Midbrain (tissue), 1 donor: ENCODE measurements at places on chromosomes 6 and 20.

DNA sequence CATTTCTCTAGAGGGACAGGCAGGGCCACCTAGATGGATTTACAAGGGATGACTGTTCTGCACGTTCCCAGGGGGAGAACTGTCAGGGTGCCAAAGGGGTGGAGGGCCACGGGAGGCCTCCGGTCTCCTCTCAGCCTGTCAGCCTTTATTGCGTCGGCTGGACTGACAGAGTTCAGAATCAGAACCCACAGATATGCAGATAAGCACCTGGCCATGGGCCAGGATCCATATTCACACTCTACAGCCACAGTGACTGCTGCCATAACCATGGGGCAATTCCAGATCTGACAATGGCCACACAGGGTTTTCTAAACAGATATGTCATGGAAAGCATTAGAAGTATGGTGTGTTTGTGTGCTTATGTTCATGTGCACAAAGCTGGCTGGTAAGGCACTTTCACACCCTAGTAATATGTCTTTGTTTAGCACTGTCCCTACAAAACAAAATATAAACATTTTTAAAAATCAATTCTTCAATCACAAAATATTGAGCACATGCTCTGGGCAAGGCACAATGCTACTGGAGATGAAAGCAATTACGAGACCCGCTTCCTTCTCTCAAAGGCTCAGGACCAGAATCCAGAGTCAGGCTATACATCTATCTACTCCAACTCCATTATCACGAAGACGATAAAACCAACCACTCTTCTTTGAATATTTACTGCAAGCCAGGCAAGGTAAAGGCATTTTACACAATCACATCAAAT is 29.1 kb downstream of the TRAM2 start:
- no peak for DNase-seq

DNA sequence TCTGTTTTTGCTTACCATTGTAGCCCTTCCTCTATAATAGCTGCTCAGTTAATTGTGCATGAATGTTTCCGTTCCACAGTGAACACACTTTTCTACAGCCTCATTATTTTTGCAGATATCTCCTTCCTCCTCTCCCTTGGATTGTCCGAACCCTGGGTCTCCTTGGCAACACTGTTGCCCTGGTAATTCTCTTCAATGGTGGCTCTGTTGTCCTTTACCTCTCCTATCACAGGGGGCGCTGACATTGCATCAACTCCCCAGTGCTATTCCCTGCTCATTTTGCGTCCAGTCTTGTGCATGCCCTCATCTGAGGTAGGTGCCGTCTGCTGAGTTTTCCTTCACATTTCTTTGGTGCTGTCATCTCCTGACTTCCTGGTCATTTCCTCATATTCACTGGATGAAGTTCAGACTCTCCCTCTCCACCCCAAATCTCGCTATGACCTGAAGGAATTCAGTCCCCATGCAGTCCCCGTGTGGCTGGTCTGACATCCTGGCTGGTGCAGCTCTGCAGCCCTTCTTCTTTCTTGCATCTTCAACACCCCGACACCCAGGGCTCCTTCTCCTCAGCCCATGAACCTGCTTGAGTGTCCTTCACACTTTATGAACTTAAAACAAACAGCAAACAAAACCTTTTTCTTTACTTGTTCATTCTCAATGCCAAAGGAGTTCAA is 21.1 kb downstream of the PHACTR2 start:
- DNase-seq: no peak

DNA sequence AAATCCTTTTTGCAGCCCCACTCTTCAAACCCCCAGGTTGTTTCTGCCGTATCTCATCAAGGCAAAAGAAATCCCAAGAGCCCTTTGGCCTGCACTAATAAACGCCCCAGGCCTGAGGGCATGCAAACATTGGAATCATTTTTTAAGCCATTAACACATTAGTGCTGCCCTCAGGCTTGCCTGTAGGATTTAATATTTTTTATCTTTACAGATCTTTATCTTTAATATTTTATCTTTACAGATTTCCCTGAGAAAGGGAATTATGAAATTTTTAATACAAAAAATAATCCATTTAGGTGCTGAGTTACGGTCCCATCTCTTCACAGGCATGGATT is 14.7 kb downstream of the GTPBP2 start:
- no peak for DNase-seq

- DNase-seq: no peak
Measured at GRCh38 chr6:8110117-8110721, 7.9 kb upstream of the EEF1E1 start.

- peak; percentile 10 for DNase-seq
Measured at GRCh38 chr6:160421854-160422253, 73.7 kb downstream of the SLC22A3 start.

GRCh38 chr20:25533920-25534700 is 51.2 kb downstream of the NINL start:
- DNase-seq: no peak

DNA sequence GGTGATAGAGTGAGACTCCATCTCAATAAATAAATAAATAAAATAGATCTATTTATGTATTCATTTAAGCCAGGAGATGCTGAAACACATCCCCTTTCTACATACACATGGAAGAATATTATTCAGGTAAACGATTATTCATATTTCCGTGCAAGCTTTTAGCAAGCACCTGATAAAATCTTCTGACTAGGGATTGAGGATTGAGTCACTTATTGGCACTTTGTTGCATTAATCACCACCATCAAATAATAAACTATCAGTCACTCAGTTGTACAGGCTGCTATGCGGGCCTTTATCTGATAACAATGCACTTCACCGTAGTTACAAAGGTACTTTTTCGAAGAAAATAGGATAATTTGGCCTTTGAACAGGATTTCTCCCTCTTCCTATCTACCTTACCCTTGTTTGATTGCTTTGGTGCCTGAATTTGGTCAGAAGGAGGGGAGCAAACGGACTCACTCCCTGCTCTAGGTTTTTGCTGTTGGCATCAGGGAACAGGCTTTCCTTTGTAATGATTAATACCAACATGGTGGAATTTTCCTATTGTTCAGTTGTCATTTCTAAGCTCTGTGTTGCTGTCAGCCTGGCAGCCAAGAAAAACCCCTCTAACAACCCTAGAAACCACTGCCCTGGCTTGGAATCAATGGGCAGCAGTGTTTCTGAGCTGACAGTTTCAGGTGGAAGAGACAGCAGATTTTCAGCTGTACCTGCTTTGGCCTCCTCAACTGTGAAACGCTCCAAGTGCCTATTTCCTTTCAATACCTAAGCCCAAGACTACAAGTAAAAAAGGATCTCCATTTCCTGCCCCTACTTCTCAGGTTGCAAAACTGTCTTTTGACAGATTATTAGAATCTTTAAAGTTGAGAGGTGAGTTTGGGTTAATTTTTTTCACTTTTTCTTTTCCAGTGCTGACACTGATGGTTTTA is 63.0 kb downstream of the MYB start:
- DNase-seq: no peak

DNA sequence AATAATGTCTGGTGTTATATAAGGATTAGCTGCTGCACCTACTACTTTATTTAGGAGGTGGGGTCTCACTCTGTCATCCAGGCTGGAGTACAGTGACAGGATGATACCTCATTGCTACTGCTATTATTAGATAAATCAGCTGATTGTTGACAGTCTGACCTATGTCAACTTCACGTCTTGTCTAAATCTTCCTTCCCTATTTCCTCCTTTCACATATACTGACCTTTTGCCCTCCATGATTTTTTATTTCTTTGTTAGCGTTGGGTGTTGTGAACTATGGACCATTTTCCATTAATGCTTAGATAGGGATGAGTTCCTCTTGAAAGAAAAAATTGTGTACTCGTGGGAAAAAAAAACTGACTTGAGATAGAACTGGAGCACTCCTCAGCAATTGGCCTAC is 109.9 kb upstream of the BEND6 start:
- DNase-seq: no peak

GRCh38 chr6:55925292-55925691 is 49.9 kb upstream of the BMP5 start:
- no peak for DNase-seq

DNA sequence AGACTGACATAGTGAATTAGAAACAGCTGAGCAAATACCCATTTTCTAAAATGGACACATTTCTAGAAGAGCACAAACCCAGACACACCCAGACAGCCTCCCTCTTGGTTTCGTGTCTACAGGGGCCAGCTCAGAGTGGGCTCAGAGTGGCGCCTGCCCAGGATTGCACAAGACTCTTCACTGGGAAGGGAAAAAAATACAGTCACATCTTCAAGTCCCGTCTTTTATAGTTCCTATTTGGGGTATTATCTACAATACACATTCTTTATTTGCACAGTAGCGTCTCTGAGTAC is 246.1 kb upstream of the AFDN start:
- DNase-seq: no peak

GRCh38 chr20:58880994-58881752 is 28.7 kb downstream of the GNAS start:
- no peak for DNase-seq

DNA sequence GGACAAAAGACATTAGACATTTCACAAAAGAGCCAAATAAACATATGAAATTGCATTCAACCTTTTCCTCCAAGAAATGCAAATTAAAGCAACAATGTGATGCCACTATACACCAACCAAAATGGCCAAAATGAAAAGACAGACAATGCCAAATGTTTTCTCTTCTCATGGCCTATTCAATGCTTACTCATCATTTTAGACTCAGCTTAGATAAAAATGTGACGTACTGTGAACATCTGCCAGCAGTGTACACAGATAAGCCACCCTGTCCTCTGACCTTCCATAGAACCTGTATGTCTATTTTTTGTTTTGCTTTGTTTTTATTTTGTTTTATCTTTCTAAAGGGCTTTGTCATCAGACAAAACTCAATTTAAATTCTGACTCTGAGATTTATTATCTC is 385.2 kb downstream of the FRK start:
- DNase-seq: no peak

DNA sequence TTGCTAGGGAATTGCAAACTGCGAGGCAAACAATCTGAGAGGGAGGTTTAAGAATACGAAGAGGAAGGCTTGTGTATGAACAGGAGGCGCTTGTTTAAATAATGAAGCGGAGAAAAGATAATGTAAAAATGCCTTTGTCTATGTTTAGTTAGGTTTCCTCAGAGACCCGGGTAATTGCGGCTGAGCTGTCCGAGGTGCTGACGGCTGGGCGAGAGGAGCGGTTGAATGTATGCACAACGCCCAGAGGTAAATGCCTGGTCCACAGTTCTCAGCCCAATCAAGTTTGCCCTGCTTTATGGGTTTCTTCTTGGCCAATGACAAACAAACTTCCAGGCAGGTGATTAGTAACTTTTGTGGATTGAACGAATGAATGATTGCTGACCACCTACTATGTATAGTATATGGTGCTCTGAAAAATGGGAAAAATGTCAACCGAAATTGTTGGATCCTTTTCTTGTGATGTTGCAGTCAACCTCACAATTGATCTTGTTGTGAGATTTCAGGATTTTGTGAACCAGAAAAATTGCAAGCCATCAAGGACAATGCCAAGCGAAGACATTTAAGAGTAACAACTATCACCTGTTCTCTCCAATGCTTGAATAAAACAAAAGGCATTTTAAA is 38.3 kb upstream of the SLC32A1 start:
- DNase-seq: peak; percentile 1

- no peak for DNase-seq
Measured at GRCh38 chr6:90386399-90387382, 90.0 kb upstream of the BACH2 start.

DNA sequence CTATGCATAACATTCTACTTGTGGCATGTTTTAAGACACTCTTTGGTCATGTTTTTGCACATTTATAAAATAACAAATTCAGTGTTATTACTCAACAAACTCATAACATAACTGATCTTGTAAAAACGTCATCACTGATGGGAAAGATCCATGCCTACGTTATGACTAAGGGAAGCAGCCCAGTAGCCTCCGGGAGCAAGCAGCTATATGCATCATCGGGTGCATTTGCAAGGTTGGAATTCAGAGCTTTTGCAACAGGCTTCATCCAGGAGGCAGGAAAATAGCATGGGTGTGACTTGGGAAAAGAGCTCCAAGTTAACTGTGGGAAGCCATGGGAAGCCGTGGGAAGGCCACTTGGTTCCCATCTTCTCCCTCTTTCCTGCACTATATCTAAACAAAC is 271.6 kb upstream of the SGK1 start:
- DNase-seq: no peak

DNA sequence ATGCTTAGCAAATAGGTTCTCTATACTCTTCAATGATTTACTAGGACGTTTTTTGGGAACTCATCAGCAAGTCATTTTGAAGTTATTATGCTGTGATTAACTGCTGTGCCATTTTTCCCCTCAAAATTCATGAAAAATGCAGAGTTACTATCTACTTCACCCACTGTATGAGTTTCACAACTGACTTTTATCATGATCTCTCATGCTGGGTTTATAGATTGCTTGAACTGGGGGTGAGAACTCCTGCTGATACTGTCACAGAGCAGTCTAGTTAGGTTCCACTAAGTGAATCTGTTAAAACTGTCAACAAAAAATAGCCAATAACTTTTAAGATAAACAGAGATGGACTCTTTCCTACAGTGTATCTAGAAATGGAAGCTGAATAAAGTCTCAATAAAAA is 136.7 kb downstream of the EYS start:
- DNase-seq: no peak

DNA sequence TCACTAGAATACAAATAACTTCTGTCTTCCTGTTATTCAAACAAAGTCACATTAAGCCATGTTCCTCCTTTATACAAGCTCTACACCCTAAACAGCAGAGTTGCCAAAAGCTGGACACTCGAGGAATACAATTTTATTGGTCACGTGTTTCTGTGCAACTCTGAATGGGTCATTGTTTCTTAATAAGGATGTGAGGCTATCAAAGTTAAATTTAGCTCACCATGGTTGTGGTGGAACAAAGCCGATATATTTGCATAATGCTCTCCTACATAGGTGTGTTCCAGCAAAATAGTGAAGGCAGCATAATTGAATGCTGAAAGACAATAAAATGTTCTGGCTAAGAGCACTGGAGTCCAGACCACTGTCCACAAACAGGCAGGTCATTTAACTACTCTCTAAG is 36.9 kb upstream of the CD2AP start:
- DNase-seq: no peak
